ENCODE measurements at places on chromosomes 3 and 15. TPM values are rescaled to one million over a fixed set of nuclear protein-coding genes. Genes with fewer than 3 reads are reported as not detected.

Gene ISG20
- 13.5 TPM for total RNA-seq

Gene CPNE4
- not detected for total RNA-seq

Gene CSPG4
- under 0.01 TPM for total RNA-seq

Gene SLC51A
- not detected for total RNA-seq

Gene DRD3
- not detected for total RNA-seq

Gene MOBP
- not detected for total RNA-seq

All from lung microvascular endothelial cell (primary cell).